A549 treated with ZK216348 at 1 μM for 4 hours (cell line): ENCODE measurements at places on chromosomes 3 and 15. TPM values are rescaled to one million over a fixed set of nuclear protein-coding genes. Genes with fewer than 3 reads are reported as not detected.

Gene CLDN16
- 0.07 to 0.34 TPM in 2 of 5 replicates, not detected in the others for total RNA-seq

Gene SLCO3A1
- 14.5 to 30.6 TPM (median 26.9 TPM) in 5 replicates for total RNA-seq

Gene GOLGA8M
- not detected in 5 replicates for total RNA-seq

Gene NDN
- total RNA-seq, result 0.07 to 0.28 TPM (median 0.19 TPM) in 3 of 5 replicates, not detected in the others

Gene GOLGA8J
- not detected in 5 replicates for total RNA-seq

Gene FETUB
- total RNA-seq, result 0.14 to 0.34 TPM (median 0.28 TPM) in 3 of 5 replicates, not detected in the others
